GM13976 (cell line): ENCODE measurements at places on chromosomes 3 and 15.

DNA sequence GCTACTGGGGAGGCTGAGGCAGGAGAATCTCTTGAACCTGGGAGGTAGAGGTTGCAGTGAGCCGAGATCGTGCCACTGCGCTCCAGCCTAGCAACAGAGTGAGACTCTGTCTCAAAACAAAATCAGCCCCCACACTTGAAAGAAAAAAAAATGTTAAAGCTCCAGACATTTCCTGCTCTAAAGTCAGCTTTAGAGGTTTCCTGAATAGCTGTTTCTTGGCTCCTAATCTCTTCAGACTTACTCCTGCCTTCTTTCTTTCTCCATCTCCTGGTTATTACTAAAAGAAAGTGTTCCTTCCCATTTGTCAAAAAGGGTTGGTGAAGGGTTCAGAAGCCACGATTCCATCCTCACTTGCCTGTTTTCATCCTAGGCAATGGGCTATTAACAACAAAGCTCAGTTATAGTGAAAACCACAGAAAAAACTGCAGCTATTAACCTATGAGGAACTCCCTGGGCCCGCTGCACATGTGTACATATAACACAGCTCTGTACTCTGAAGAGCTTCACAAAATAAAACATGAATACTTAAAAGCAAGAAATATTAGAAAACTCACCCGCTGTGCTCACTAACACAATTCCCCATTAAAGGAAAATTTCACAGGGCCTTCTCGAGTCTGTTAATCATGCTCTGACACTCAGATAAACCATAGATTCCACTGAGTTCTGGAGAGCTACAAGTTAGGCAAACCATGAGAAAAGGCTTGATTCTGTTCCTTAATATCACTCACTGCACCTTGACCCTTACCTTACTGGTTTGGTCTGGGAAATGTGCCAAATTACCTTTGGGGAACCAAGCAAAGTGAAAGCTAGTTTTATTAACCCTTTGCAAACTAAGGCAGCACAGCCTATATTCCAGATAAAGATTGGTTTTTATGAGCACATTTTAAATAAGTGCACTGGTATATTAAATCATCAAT lies 89.9 kb upstream of the TSPAN3 start:
- DNase-seq: peak; percentile 13

DNA sequence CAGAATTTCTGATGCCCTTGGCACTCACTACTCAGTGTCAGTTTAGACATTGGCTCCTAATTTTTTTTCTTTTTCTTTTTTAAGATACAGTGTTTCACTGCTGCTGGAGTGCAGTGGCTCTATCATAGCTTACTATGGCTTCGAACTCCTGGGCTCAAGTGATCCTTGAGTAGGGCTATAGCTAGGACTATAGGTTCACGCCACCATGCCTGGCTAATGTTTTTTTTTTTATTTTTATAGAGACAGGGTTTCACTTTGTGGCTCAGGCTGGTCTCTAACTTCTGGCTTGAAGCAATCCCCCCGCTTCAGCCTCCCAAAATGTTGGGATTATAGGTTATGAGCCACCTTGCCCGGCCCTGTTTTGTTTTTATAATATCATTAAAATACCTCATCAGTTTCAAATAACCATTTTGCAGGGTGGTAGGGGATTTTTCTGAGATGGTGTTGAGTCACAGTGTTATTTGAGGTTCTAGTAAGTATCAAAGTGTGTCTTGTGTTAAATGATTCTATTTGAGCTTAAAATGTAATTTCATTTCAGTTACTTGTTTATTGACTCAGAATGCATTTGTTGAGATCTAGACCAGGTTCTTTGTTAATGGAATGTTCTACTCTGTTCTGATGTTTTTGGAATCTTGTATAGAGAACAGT lies 7.0 kb downstream of the FNDC3B start:
- peak; percentile 38 for DNase-seq

DNA sequence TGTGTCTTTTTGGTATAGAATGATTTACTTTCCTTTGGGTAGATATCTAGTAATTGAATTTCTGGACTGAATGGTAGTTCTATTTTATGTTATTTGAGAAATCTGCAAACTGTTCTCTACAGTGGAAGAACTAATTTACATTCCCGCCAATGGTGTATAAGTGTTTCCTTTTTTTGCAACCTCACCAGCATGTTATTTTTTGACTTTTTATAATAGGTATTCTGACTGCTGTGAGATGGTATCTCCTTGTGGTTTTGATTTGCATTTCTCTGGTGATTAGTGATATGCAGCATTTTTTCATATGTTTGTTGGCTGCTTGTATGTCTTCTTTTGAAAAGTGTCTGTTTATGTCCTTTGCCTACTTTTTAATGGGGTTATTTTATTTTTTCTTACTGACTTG lies 607.2 kb downstream of the OTOL1 start:
- no peak for DNase-seq

DNA sequence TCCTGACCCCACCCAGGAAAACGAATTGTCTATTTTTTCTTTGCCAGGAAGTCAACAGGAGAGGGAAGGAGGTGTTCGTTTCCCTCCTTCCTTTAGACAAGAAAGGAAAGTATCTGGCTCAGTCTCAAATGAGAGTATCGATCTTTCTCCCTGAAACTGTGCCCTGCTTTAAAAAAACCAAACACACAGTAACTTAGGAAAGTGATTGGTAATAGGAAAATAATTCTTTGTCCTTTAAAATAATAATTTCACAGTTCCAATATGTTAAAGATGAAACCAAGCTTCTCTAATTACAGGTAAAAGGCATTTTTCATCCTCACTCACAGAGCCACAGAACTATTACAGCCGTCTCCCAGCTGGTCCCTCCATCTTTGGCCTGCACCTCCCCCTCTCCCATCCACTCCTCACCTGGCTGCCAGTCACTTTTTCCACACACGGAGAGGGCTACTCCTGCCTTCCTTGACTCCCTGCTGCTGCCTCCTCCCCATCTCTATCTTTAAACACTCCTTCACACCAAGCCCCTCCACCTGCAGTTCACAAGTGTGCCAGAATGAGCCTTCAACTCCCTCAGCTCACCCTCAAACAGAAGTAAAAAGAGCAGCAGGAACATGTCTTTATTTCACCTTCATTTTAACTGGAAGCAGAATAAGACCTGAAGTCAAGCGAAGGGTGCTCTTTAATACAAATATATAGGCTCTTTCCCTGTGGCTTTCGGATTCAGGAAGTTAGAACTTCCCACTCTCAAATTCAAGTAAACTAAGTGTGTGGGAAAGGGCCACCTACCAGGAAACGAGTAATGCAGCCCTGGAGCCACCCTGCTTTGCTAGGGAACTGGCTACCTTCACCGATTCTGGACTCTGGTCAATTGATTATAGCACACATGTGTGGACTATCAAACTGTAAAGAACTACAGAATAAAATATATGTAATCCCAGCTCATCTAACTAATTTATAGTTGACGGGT lies 116.4 kb downstream of the SENP2 start:
- no peak for DNase-seq

GRCh38 chr3:15055019-15055557 lies 10.0 kb downstream of the MRPS25 start:
- DNase-seq: peak; percentile 67

GRCh38 chr3:183149915-183150750 lies 12.4 kb downstream of the LAMP3 start:
- DNase-seq: no peak

- no peak for DNase-seq
Measured at GRCh38 chr15:35329521-35329961, 216.4 kb downstream of the DPH6 start.

- no peak for DNase-seq
Measured at GRCh38 chr3:148748283-148748682, 50.6 kb downstream of the AGTR1 start.

DNA sequence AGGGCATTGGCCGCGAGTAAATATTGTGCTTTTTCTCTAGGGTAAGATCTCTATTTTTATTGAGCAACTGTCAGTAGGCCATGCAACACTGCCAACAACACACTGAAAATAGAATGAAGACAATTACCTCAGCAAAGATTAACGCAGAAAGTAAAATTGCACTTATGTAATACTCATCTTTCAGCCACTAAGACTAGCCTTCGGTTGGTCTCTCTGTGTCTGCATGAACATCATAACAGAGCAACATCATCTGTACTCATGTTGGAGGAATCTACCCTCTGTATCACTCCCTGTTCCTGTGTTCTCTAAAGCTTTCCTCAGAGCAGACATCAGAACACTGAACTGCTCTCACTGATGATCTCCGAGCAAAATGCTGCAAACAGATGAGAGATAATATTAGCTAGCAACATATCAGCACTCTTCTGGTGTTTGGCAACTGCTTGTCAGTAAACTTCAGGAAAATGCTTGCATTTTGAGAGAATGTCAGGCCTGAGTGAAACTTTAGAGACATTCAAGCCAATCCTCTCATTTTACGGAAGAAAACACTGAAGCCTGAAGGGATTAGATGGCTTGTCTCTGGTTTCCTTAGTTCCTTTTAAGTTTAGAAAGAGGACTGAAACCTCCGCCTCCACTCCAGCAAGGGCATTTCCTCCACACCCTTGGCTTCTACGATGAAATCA lies 8.4 kb upstream of the LRRC3B start:
- no peak for DNase-seq

GRCh38 chr15:95600884-95601283 lies 729.6 kb upstream of the NR2F2 start:
- DNase-seq: no peak

DNA sequence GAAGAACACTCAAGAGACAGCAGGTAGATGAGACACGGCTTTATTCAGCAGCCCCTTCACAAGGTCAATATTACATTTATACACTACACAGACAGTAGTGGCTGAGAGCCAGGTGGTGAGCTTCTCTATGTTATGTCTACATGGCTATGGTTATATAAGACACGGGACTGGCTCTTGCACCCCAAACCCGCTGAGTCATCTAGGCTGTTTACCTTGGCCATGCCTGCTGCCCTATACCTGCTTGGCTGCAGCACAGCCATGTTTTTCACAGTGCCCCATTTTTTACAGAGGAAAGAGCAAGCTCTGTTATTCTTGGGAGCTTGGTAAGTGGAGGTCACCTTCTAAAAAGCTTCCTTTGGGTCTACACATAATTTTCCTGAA lies 231.6 kb downstream of the IGSF11 start:
- DNase-seq: no peak

- DNase-seq: peak; percentile 42
Measured at GRCh38 chr3:46321461-46322104, 32.3 kb upstream of the CCR2 start.

DNA sequence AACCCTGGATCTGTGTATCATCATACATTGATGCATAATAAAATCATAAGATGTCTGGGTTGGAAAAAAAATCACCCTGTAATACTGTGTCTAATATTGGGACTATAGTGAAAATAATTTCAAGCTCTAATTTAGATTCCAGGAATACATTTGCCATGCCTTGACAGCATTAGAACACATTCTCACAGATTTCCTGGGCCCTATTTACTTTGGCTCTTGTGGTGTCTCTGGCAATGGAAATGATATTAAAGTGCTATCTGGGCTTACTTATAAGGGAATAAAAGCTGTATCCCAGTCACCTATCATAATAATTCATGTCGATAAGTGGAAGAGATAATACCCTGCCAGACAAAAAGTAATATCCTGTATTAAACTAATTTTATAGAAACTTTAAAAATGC lies 472.0 kb downstream of the ZPLD1 start:
- DNase-seq: no peak

GRCh38 chr3:59263152-59263551 lies 213.3 kb upstream of the CFAP20DC start:
- DNase-seq: no peak

GRCh38 chr15:55588815-55589115 lies 620 bp upstream of the PYGO1 start:
- DNase-seq: no peak
